Kidney glomerular epithelial cell (primary cell): ENCODE measurements at places on chromosomes 6 and 20.

DNA sequence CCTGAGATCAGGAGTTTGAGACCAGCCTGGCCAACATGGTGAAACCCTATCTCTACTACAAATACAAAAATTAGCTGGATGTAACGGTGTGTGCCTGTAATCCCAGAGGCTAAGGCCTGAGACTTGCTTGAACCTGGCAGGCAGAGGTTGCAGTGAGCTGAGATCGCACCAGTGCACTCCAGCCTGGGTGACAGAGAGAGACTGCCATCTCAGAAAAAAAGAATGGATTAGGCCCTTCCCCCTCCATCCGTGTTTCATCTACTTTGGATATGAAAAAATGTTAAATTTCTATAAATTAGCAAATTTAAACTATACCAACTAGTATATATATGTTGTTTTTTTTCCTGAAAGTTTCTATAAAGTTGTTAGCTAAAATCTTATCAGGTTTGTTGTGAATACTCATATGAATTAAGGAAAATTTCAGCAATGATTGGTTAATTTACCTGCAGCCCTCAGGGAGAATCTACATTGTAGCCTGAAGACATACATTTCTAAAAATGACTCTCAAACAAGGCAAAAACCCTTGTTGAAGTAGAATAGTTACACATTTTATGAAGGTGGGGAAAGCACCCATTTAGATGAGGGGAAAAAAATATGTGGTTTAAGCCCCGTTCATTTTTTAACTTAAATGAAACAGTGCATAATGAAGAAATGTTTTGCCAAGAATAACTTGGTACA lies 120.9 kb downstream of the TIAM2 start:
- no peak for DNase-seq

- DNase-seq: no peak
Observed at GRCh38 chr6:112116221-112116620, 28.8 kb downstream of the FAM229B start.

DNA sequence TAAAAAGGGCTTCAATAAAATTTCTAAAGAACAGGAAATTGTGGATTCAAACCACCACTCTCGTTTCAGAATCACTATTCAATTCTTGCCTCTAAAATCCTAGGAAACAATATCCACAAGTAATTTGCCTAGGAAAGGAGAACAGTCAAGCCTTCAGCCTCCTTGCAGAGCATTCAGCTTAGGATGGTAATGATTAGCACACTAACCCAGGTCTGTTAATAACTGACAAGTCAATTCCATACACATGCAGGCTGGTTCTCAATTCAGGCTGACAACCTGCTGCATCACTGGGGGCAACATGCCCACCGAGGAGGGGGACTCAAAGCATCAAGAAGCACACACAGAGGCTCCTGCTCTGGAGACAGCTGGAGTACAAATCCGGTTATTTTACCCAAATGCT lies 57.6 kb downstream of the GMDS start:
- no peak for DNase-seq

DNA sequence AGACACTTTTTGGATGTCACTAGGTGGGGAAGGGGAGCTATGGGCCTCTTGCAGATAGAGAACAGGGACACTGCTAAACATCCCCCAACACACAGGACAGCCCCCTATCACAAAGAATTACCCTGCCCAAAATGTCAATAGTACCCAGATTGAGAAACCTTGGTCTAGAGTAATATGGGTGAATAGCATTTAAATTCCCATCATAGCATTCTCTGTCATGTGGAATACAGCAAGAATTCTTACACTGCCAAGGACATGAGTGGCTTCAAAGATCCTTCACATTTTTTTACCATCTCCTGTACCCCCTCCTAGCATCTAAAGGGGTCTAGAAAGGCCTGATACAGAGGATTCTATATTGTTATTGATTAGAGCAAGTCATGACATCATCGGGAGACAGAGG lies 83.1 kb upstream of the SSTR4 start:
- no peak for DNase-seq

GRCh38 chr6:142187209-142187608 lies 40.1 kb downstream of the VTA1 start:
- no peak for DNase-seq

DNA sequence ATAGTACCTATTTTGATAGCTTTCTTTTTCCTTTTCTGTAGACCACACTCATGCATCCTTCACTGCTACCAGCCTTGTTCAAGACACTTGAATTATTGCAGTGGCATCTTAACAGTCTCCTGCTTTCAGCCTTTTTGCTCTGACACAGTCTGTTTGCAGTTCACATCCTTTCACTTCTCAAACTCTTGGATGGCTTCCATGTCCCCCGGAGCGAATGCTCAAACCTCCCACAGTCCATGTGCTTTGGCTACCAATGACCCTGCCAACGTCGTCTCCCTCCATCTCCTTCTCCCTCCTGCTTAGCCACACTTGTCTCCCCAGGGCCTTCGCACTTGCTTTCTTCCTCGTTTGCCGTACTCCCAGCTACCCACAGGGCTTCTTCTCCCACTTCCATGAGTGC lies 270.0 kb upstream of the ZFP64 start:
- no peak for DNase-seq

DNA sequence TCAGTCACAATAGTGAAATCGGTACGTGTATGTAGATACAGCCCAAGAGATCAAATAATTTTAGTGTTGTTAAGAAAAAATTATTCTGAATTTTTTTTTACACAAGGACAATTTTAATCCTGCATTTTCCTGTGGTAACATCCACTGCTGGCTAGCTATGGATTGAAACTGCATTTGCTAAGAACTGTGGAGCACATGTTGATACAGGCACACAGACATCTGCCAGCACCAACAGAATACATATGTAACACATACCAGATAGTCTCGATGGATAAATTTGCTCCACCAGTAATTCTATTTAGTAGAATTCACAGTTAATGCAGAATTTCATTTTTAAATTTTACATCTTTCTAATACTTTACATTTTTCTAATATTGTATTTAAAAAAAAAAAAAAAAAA lies 2.2 kb downstream of the ASIP start:
- DNase-seq: no peak

GRCh38 chr20:24863356-24863755 lies 85.7 kb upstream of the CST7 start:
- DNase-seq: no peak

DNA sequence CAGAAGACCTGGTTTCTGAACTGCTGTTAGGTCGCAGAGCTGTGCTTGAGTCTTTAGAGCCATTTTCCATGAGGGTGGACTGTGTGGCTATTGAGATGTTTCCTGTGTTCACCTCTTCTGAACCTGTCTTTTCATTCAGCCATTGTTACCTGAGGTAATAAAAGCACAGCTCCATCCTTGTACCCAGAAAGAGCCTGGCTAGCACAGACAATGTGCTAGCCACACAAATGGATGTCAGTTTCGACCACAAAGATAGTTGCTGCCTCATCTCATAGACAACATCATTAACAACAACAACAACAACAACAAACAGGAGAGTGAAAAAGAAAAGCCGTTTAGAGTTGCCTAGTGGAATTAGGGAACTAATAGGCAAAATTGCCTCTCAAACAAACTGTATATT lies 114.7 kb downstream of the MYO6 start:
- no peak for DNase-seq

- no peak for DNase-seq
Observed at GRCh38 chr6:52641388-52641787, 29.5 kb upstream of the TMEM14A start.

DNA sequence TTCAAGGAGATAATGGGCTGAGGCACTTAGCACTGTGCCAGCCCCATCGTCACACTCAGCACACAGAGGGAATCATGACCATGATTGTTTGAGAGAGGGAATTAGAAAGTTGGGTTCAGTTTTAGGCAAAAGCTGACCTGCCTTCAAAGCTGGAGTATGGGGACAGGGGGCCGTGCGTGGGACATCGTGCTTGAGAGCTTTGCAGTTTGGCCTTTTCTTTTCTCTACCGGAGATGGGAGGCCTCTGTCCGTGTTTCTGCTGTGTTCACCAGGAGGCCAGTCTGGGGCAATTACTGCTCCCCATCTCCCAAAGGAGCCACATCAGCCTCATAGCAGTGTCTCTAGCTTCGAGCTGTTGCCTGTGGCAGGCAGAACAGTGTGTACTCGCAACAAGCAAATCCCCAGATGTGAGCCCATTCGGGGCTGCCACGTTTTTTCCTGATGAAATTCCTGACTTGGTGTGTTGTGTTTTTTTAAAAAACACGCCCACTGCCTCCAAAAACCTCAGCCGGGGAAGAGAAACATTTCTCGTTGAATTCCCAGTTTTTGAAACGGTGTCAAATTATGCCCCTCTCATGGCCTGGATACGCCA lies 20.2 kb downstream of the EYA2 start:
- no peak for DNase-seq

- peak; percentile 54 for DNase-seq
Observed at GRCh38 chr20:8424010-8424409, 291.9 kb downstream of the PLCB1 start.

- no peak for DNase-seq
Observed at GRCh38 chr6:29504961-29505360, 17.2 kb upstream of the MAS1L start.

DNA sequence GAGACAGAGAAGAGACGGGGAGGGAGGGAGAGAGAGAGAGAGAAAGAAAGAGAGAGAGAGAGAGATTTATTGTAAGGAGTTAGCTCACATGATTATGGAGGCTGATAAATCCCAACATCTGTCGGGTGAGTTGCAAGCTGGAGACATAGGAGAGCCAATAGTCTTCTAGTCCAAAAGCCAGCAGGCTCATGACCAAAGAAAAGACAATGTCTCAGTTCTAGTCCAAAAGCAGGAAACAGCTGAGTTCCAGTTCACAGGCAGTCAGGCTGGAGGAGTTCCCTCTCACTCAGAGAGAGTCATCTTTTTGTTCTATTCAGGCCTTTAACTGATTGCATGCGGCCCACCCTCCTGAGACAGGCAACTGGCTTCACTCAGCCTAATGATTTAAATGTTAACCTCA lies 416.6 kb downstream of the PREX1 start:
- DNase-seq: no peak

DNA sequence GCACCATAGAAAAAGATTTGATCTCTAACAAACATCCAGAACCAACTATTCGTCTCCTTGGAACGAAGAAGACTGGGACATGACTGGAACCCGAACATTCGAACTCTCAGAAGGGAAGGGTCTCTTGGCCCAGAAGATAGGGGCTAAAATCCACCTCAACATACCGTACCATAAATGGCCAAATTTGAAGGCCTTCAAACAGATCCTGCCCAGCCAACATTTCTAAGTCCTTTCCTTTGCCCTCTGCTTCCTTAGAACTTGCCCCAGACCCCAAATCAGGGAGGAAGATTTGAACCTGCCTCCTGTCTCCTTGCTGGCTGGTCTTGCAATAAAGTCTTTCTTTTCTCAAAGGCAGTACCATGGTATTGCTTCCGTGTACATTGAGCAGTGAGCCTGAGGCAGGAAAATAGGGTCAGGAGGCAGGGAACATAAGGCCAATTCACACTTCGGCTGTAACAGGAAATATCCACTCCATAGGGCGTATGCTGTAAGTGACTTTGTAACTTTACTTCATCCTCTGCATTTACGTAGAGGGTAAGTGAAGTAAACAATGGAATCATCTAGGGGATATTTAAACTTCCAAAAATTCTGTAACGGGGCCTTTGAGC lies 1.8 kb upstream of the PXDC1 start:
- no peak for DNase-seq

DNA sequence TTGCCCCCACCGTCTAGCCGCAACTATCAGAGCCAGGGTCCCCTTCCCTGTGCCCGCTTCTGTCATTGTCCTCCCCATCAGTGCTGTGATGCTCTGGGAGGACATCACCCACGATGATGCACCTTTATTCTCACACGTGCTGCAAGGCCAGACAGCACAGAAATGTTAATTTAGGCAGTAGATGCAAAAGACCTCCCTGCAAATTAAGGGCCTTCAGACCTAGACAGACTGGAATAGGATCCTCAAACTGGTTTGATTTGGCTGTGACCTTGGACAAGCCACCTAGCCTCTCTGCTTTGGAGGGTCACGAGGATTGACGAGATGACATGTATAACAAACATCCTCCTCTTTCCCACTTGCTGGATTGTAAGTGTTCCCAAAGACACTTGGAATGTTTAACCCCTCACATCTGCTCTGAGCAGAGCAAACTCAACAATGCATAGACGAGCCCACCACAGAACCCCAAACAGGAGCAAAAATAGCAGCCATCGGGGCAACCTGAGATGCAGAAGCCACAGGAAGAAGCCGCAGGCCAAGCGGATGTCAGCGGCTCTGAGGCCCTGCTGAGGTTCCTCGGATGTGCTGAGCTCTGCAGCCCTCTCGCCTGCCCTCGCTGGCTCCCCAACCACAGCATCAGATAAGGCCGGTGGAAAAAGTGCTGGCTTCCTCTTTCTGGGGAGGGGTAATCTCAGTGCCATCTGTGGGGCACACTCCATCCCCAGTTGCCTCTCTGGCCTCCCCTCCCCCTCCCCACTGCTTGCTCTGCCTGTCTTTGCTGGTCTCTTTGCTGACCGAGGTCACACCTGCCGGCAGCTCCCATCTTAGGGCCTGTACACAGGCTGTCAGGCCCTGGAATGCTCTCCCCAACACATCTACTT lies 35.3 kb downstream of the TOX2 start:
- no peak for DNase-seq

DNA sequence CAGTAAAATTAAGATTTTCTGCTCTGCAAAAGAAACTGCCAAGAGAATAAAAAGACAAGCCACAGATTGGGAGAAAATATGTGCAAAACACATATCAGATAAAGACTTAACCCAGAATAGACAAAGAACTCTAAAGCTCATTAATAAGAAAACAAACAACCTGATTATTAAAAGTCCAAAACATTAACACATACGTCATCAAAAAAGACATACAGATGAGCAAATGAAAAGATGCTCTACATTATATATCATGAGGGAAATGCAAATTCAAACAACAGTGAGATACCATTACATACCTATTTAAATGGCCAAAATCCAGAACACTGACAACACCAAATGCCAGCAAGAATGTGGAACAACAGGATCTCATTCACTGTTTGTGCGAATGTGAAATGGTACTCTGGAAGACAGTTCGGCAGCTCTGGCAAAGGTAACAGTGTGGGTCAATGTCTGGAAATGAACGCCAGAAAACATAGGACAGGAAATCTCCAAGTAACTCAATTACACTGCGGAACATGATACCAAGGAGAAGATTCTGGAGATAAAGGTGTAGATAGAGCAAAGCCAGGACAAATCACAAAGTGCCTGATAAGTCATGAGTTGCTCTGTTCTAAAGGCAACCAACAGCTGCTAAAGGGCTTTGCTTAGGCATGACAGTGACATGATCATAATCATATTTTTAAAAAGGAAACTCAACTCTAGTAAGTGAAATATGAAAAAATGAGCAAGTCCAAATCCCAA lies 96.8 kb downstream of the PDE10A start:
- DNase-seq: no peak

DNA sequence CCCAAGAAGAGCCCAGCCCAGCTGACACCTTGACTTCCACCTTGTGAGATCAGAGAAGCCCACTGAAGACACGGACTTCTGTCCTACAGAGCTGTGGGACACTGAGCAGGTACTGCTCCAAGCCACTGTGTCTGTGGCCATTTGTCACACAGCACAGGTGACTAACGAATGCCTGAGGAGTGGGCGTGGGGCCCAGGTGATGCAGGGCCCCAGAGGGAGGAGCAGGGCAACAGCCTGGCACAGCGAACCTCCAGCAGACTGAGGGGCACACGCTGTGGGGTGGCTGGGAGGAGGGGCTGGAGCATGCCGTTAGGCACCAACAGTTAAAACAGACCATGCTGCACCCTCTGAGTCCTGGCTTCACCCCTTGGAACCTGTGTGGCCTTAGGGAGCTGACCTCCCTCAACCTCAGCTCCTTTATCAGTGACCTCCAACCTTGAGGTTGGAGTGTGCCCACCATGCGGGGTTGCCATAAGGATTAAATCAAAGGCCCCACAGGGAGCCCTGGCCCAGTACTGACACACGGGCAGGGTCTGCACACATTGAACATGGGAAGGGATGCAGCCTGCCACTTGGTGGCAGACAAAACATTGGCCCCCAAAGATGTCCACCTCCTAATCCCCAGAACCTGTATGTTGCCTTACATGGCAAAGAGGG lies 119.9 kb upstream of the CST7 start:
- DNase-seq: no peak
